Spleen (tissue), 13 donors: ENCODE measurements at places on chromosomes 1 and 21. TPM values are rescaled to one million over a fixed set of nuclear protein-coding genes. Genes with fewer than 3 reads are reported as not detected.

DNA sequence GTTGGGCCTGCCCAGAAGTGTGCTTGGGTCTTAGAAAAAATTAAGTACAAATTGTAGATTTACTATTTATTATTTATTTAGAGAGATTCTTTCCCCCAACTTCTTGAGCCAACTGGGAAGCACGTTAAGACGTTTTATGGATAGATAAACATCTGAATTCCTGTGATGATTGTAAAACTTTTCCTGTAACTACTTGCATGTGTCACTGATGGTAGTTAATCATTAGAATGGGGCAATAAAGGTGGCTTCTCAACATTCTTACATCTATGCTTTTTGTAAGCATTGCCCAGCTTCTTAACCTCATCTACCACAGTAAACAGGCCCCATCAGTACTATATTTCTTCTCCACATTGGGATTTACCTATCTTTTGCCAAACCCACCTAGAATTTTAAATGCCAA is 559.8 kb downstream of the LMO4 start:
- no peaks in the 10 kb centered on the region for H3K27me3 ChIP-seq
- H3K4me3 ChIP-seq = no peak overlapping the region
- no peak for DNase-seq

DNA sequence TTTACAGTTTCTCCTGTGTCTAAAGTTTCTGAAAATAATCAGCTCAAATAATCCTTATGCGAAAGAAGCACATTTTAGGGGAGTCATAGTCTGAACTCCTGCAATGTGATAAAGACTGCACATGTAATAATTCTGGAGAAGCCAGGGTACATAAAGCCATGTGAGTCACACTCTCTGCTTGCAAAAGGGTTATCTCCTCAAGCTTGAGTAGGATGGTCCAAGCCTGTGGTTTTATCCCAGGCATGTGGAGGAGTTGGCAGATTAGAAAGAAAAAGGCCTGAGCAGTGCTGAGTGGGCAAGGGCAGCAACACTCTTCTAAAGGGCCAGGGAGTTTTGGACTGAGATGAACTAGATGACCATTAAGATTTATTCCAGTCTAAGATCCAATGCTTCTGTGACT is 220.4 kb downstream of the RHOU start:
- no peak overlapping the region for H3K4me3 ChIP-seq
- H3K27me3 ChIP-seq = no peaks in the 10 kb centered on the region
- H3K36me3 ChIP-seq = no peaks in the 10 kb centered on the region
- no peak overlapping the region for H3K27ac ChIP-seq

GRCh38 chr1:245036102-245036501 is 118.7 kb upstream of the KIF26B start:
- no peak overlapping the region for H3K27ac ChIP-seq
- no peaks in the 10 kb centered on the region for H3K36me3 ChIP-seq
- DNase-seq = no peak
- H3K4me1 ChIP-seq = no peaks in the 10 kb centered on the region

GRCh38 chr1:41868241-41868998 is 50.3 kb downstream of the HIVEP3 start:
- H3K4me1 ChIP-seq = no peaks in the 10 kb centered on the region
- no peaks in the 10 kb centered on the region for H3K36me3 ChIP-seq

GRCh38 chr1:6414443-6414844 is 5.3 kb downstream of the HES2 start:
- H3K4me1 ChIP-seq = peaks cover 6% of the 10 kb centered on the region
- DNase-seq = no peak
- no peak overlapping the region for H3K4me3 ChIP-seq
- H3K36me3 ChIP-seq = no peaks in the 10 kb centered on the region

NEXN gene
- total RNA-seq = 6.5 TPM

GFI1 gene
- total RNA-seq = 13.2 TPM
